Left lung (tissue), 14 donors: ENCODE measurements at places on chromosomes 3 and 15. TPM values are rescaled to one million over a fixed set of nuclear protein-coding genes. Genes with fewer than 3 reads are reported as not detected.

Gene GOLGA8R
- 10.3 TPM for polyA plus RNA-seq

Gene RAB6B
- polyA plus RNA-seq, result 5.9 TPM

Gene RAD18
- 12.2 TPM for polyA plus RNA-seq

Gene CNTN4
- 7.9 TPM for polyA plus RNA-seq

Gene GAP43
- 0.38 TPM for polyA plus RNA-seq

Gene IQCF5
- polyA plus RNA-seq, result not detected

Gene NR2E3
- polyA plus RNA-seq, result 0.41 TPM

Gene ITPKA
- polyA plus RNA-seq, result 1.2 TPM

Gene DZIP1L
- 18.8 TPM for polyA plus RNA-seq

Gene CISH
- polyA plus RNA-seq, result 26.7 TPM

Gene STRIT1
- 0.17 TPM for polyA plus RNA-seq

Gene CFAP161
- 7.8 TPM for polyA plus RNA-seq

Gene GPR62
- polyA plus RNA-seq, result 0.17 TPM

Gene CORO2B
- polyA plus RNA-seq, result 22.0 TPM

Gene HTR3E
- polyA plus RNA-seq, result not detected

Gene ZBTB20
- polyA plus RNA-seq, result 3.4 TPM

Gene FAM3D
- 2.2 TPM for polyA plus RNA-seq

Gene ANKRD63
- polyA plus RNA-seq, result not detected

Gene CHRM5
- polyA plus RNA-seq, result 0.49 TPM
